ENCODE measurements at places on chromosomes 6 and 20.

- DNase-seq, result no peak
These were observed 19.3 kb upstream of the WFDC2 start for GRCh38 chr20:45450097-45450818.

DNA sequence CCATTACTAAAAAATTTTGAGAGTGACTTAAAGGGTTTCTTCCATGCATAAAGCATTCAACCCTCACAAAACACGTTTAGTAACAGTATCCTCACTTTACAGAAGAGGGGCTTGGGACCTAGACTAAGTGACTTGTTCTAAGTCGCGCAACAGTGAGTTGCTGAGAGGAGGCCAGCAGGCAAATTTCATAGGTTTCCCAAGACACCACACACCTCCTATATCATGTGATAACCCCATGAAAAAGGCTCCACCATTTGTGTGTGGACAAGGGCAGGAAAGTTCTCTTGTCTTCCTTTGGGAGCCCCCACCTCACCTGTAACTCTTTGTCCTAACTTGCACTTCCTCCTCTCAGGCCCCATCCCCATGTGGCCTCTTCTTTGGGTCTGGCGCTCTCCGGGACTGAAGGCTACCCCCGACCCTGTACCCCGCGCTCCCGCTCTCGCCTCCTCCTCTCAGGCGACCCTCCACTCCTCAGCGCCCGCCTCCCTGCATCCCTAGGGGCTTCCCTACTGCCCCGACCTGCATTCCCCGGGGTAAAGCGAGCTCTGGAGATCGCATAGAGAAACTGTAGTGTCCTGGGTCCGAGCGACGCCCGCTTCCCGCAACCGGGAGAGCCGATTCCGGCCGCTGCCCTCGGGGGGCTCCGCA is 392 bp downstream of the PSMB8 start:
- no peak for DNase-seq

DNA sequence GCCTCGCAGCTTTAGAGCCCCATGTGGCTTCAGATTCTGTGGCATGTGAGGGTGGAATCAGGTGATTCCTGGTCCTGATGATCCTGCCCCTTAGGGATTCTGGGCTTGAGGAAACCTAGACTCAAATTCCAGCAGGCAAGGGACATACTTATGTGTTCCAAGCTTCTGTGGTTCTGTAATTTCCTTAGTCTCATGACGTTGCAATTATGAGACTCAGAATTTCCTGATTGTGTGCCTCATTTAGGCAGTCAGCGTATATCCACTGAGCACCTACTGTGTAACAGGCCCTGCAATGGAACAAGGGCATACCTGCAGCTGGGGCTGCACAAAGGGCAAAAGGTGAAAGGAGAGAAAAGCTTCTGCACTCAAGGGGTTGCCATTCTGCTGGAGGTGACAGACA is 11.6 kb upstream of the BPIFB4 start:
- DNase-seq, result no peak

DNA sequence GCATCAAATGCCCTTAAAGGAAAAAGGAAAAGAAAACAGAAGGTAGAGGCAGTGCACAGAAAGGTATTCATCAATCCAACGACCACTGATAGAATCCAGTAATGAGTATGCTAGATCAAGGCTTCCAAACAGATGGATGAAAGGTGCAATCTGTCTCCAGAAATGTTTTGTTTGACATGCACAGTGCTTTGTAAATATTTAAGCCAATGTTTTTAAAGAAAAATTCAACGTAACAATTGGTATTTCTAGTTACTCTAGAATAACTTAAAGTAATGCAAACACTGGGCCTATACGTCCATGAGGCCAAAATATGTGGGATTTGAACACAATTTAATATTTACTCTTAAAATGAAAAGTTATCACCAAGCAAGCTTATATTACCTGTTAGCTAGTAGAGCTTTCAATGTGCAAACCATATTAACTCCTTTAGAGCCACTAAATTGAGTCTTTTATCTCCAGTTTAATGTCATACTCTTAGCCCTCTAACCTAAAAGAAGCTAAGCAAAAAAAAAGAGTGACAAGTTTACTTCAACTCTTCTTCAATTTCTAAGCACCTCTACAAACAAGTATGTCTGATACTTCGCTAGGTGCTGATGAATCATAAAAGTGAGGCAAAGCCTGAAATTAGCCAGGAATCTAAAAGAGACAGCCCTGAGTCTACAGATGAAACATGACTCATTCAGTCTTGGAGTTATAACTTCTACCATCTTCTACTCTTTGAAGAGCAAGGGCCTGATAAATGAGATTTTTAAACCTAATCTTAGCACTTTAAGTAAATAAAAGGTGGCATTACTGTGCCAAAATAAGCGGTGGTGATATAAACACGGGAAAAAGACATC is 169.8 kb downstream of the PTPRK start:
- no peak for DNase-seq

DNA sequence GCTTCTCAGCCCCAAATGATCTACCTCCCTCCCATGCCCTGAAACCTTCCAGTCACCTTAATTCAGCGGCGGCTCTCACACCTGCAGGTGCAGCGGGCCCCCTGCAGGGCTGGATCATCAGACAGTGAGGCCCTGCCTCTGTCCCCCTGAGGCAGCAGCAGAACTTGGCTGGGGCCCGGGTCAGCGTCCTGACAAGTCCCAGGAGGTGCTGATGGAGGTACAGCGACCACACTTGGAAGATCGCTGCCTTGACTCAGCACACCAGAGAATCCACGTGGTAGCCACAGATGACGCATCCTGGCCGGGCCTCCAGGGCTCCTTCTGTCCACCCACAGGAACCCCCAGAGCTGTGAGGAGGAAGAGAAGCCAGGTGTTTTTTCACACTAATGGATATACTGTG is 116.4 kb upstream of the THBS2 start:
- no peak for DNase-seq

DNA sequence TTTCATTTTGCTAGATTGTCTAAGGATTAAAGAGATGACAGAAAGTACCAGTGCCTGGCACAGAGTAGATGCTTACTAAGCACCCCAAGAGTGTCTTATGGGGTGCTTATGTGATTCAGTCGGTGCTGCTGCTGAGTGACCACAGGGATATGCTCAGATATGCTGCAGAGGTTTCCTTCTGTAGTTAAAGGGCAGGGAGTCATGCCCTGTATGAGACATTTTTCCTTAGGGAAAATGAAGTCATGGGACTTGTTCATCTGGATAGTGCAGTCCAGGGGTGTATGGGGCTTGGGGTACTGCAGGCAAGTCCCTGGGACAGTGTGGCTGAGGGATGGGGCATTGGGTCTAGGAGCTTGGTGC is 25.1 kb downstream of the TOX2 start:
- DNase-seq, result no peak

- no peak for DNase-seq
These were observed 136.0 kb upstream of the AHI1 start for GRCh38 chr6:135633573-135633972.

All from Right ventricle myocardium inferior (tissue), 1 donor.